ENCODE measurements at places on chromosomes 16 and 17.
A peak's percentile ranks its signal among the peaks of the same experiment; 100 is the strongest.

DNA sequence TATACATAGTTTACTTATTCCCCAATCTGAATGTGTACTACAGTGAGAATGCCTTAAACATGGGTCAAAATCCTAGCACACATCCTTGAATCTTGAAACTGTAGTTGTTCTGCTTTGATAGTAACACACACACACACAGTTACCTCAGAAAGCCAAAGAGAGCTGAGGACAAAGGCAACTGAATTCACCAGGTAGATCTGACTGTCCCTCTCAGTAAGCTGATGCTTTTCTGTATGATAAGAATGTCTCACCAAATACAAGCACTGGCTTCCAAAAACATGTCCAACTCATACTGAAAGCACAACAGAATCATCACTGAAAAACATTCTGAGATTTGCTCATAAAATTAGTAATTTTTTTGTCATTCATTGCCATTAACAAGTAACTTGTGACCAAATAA lies 104.3 kb upstream of the DYNLRB2 start:
- no peak for DNase-seq

DNA sequence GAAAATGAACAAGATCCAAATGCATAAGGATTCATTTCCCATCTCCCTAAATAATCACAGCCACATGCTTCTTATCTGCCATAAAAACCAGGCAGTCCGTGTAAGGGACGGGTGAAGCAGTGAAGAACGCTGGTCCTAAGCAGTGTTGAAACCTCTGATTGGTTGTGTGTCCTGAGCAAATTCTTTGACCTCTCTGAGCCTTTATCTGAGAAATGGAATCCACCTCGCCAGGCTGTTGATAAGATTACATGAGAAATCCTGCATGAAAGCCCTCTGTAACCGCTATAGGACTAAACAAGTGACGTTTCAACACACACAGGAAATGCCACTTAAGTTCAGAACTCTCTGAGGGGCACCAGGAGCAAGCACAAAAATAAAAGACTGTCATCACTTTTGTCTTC lies 26.8 kb downstream of the GAS7 start:
- no peak for DNase-seq

GRCh38 chr16:83878838-83879237 lies 20.1 kb upstream of the MLYCD start:
- DNase-seq: peak; percentile 59

GRCh38 chr17:55588446-55589242 lies 77.4 kb upstream of the SMIM36 start:
- no peak for DNase-seq

GRCh38 chr17:77429369-77429968 lies 288.7 kb downstream of the SEC14L1 start:
- DNase-seq: no peak

DNA sequence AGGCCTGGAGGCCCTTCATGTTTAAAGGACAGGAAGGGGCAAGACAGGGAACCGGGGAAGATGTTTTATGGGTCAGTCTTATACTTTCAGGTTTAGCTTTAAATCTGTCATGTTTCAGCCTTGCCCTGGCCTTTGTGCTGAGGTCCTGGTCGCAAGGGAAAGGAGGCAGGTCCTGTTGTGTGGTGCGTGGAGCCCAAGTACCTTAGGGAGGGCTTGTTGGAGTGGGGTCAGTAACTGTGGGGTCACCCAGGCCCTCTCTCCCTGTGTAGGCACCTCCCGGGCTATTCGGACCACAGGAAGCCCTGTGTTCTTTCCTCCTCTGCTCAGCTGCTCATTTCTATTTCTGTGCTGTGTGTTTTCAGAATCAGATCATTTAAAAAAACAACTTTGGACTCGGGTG lies 42.7 kb downstream of the MPRIP start:
- DNase-seq: no peak

DNA sequence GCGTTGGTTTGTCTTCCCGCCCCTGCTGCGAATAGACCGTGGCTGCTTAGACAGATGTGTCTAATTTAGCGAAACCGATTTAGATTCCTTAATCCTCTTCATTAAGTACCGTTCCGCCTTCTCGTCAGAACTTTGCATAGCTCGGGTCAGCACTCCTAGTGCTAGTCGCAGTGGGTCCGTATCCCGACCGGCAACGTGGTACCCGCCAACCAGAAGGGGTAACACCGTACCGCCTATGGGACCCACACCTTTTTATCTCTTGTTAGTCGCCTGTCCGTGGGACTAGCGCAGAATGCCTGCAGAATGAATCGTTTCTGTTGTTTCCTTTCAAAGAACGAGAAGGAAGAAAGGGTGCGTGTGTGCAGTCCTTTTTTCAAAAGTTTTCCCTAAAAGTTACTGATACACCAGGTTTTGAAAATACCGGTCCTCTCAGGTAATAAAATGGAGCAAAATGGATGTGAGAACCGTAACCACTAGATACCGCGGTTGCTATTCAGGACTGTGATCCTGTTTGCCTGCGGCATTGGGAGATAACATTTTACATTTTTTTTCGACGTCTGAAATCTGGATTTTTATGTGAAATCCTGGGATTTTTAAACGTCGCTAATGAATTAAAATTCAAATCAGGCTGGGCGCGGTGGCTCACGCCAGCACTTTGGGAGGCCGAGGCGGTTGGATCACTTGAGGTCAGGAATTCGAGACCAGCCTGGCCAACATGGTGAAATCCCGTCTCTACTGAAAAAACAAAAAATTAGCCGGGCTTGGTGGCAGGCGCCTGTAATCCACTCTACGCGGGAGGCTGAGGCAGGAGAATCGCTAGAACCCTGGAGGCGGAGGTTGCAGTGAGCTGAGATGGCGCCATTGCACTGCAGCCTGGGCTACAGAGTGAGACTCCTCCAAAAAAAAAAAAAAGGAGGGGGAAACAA lies 998 bp upstream of the SRSF1 start:
- no peak for DNase-seq

- peak; percentile 70 for DNase-seq
Observed at GRCh38 chr17:58577696-58578095, 63.3 kb upstream of the MTMR4 start.

DNA sequence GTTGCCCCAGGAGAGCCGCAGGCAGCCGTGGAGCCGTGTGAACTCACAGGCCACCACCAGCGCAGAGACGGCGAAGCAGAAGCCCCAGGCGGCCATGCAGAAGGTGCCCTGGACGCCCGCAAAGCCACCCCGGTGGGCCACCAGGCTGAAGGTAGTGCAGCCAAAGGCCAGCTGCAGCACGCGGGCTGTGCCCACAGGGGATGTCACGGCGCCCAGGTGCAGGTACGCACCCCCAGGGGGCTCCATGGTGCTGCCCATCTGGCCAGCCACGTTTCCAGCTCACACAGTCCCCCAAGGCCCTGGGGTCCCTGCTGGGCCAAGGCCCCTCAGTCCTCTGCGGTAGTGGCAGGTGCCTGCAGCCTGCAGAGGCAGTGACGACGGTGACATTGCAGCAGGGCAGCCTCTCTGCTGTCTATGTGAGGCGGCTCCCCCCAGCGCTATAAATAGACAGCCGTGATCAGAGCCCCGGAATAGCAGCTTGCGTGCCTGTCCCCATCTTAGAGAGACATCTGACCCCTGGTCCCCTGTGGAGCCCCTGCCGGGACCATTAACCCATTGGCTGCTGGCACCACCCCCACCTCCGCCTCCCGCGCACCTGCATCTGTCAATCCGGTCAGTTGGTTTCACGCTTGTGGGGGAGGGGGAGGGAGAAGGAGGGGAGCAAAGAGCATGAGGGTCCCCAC lies 4.5 kb upstream of the PYCR1 start:
- no peak for DNase-seq

GRCh38 chr16:66304151-66304550 lies 62.3 kb upstream of the CDH5 start:
- no peak for DNase-seq

DNA sequence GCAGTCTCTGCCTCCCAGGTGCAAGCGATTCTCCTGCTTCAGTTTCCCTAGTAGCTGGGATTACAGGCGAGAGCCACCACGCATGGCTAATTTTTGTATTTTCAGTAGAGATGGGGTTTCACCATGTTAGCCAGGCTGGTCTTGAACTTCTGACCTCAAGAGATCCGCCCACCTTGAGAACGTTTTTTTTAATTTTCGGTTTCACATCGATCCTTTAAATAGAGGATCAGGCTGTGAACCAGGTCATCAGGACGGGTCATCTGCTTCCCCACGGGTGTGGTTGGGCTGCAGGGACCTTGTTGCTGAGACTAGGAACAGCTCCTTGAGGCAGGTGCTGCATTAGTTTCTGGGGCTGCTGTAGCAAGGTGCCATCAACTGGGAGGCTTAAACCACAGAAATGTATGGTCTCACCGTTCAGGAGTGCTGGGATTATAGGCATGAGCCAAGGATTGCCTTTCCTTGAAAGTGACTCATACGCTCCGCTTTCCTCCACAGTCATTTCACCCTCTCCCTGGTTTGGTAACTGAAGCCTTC lies 7.9 kb upstream of the NAGPA start:
- no peak for DNase-seq

GRCh38 chr16:68367030-68367429 lies 56.2 kb downstream of the PRMT7 start:
- peak; percentile 58 for DNase-seq

GRCh38 chr17:28773736-28774135 lies 29.9 kb downstream of the TRAF4 start:
- no peak for DNase-seq

- no peak for DNase-seq
Observed at GRCh38 chr17:60914078-60914477, 236.4 kb downstream of the BCAS3 start.

DNA sequence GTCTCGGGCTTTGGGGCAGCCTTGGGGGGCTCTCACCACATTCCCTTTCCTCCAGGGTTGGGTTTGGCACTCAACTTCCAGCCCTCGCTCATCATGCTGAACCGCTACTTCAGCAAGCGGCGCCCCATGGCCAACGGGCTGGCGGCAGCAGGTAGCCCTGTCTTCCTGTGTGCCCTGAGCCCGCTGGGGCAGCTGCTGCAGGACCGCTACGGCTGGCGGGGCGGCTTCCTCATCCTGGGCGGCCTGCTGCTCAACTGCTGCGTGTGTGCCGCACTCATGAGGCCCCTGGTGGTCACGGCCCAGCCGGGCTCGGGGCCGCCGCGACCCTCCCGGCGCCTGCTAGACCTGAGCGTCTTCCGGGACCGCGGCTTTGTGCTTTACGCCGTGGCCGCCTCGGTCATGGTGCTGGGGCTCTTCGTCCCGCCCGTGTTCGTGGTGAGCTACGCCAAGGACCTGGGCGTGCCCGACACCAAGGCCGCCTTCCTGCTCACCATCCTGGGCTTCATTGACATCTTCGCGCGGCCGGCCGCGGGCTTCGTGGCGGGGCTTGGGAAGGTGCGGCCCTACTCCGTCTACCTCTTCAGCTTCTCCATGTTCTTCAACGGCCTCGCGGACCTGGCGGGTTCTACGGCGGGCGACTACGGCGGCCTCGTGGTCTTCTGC lies 8.4 kb downstream of the SLC16A3 start:
- DNase-seq: no peak

DNA sequence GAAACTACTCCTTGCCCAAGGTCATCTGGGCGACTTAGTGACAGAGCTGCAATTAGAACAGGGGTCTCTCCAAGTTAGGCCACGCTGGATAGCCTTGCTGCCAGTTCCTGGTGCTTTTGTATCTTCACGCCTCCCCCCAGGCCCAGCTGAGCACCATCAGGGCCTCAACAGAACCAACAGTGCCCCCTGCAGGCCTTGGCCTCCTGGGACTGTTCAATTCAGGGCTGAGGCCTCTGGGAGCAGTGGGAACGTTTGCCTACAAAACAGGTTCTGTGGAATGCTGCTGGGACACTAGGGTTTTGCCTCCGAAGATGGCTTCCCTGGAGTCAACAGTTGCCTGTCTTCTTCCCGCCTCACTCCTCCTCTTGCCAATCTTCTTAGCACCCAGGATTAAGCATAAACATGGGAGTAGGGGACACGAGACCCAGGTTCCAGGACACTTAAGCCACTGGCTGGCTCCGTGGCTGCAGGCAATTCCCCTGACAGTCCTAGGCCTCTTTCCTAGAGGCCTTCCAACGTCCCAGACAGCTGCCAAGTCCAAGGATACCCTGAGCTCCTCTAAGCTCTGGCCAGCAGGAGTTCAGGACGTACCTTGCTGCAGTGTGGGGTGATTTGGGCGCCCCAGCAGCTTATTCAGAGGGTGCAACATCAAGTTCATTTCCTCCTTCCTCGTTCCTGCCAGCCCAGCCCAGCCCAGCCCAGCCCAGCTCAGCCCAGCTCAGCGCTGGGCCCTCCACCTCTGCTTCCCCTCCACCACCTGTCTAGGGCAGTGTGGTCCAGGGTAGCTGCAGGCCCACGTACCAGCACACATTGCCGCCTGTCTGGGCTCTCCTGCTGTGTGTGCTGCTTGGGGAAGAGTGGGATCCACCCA lies 246.6 kb upstream of the RPL38 start:
- peak; percentile 88 for DNase-seq

GRCh38 chr17:82605939-82606600 lies 42.2 kb downstream of the WDR45B start:
- no peak for DNase-seq

DNA sequence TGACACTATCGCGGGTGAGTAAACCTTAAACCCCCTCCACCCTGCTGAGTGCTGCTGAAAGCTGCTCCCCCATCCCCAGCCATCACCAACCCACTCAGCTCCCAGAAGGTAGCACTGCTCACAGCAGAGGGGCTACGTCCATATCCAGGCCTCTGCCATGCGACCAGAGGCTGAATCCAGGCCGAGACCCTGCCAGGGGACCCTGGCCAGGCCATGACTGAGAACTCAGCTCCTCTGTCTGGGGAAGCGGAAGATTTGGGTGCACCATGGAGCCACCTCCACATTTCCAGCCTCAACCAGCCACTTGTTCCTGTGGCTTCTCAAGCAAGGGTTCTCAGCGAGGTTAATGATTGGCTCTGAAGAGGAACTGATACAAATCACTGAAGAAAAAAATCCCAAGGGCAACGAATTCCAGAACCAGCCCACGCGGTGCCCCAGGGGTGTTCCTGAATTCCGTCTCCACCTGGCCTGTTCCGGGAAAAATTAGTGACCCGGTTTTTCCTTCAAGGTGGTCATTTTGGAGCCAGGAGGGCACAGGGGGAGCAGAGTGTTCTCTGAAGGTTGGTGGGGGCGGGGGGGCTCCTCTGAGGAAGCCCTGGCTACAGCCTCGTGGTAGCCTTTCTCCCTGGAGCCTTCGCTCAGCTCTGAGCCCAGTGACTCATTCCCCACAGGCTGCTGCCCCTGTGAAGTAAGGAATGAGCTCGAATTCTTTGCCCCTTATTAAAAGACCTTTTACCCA lies 9.3 kb upstream of the SLC16A5 start:
- peak; percentile 55 for DNase-seq

DNA sequence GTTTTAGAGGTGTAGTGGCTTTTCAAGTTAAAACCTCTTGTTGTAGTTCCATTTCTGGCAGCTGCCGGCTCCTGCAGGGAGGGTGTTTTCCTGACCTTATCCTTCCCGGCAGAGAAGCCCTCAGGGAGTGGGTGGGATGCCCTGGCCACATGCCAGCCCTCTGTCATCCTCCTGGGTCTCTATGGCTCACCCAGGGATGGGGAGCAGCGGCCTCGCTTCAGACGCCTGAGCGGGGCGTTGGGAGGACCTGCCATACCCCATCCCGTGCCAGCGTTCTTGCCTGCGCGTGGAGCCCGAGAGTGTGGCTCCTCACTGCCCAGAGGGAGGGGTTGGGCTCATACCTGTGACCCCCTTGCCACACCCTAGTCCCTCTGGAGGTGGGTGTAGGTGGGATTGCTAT lies 11.9 kb downstream of the KCNJ12 start:
- no peak for DNase-seq

All from A549 (cell line).